Ascending aorta (tissue), 2 donors: ENCODE measurements at places on chromosomes 2 and 18.

- no peak for DNase-seq
Observed at GRCh38 chr2:65169760-65170136, 39.8 kb upstream of the RAB1A start.

DNA sequence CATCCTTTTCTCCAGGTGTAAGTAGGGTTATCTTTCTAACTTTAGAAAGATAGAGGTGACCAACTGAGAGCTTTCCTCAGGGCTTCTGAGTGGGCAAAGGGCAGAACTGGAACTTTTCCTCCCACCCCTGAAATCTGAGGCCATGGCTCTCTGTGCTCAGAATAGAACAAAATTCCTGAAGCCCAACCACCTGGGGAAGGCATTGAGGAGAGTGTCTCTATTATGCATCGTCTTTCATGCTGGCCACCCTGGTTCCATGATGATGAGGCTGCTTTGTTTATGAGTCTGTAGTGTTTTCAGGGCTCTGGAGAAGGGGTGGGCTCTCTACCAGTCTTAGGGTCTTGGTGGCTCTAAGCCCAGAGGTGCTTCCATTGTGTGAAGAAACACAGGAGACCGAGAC, 30.7 kb upstream of the IL1R1 start:
- no peak for DNase-seq

GRCh38 chr2:105393373-105394055, 5.3 kb downstream of the FHL2 start:
- DNase-seq, result no peak

GRCh38 chr2:27025861-27026851, 6.6 kb upstream of the TMEM214 start:
- DNase-seq, result no peak

GRCh38 chr2:195603998-195604397, 53.0 kb upstream of the SLC39A10 start:
- DNase-seq, result no peak

DNA sequence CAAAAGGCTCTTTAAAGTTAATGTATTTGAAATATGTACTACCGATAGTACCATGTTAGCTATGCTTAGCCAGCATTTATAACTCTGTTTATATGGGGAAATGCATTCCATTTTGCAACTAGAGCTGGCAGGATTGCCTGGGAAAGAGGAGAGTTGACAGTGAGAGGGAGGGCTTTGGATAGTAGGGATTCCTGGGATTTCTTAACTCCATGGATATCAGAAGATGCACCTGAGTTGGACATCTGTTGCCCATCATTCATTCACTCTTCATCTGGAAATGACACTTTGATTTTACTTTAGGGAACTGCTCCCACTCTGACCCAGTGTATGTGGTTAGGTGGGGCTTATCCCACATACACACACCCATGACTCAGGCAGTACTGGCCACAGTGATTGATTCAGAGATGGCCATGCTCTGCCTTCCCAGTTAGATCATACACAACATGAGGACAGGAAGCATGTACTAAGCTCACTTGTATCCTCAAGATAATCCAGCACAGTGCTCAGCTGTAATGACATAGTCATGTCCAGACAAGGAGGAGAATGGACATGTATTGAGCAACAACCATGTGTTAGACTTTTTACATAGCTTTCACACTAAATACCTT, 248.8 kb downstream of the MREG start:
- no peak for DNase-seq

GRCh38 chr18:55547705-55548056, 40.3 kb downstream of the TCF4 start:
- DNase-seq, result no peak
